ENCODE measurements at places on chromosomes 2 and 18. TPM values are rescaled to one million over a fixed set of nuclear protein-coding genes. Genes with fewer than 3 reads are reported as not detected.

Gene EVA1A
- total RNA-seq, result 7.7 TPM

Gene MEP1B
- total RNA-seq, result 0.05 TPM

Gene ICA1L
- total RNA-seq, result 1.3 TPM

Gene AQP12A
- not detected for total RNA-seq

Gene LIMS3
- not detected for total RNA-seq

Gene GRB14
- total RNA-seq, result 5.0 TPM
